ENCODE measurements at places on chromosomes 12 and 14. TPM values are rescaled to one million over a fixed set of nuclear protein-coding genes. Genes with fewer than 3 reads are reported as not detected.
A peak's percentile ranks its signal among the peaks of the same experiment; 100 is the strongest.

- H3K4me1 ChIP-seq = no peaks in the 10 kb centered on the region
- no peak overlapping the region for H3K4me3 ChIP-seq
- no peak overlapping the region for H3K27ac ChIP-seq
- peaks cover 4% of the 10 kb centered on the region for H3K36me3 ChIP-seq
Measured at GRCh38 chr12:91627225-91627624, 444.6 kb upstream of the DCN start.

GRCh38 chr12:70451528-70451927 lies 85.4 kb downstream of the KCNMB4 start:
- DNase-seq = no peak
- H3K27ac ChIP-seq = no peak overlapping the region
- H3K4me3 ChIP-seq = no peak overlapping the region
- no peaks in the 10 kb centered on the region for H3K4me1 ChIP-seq
- H3K36me3 ChIP-seq = no peaks in the 10 kb centered on the region
- no peaks in the 10 kb centered on the region for H3K27me3 ChIP-seq

OR6C2 gene
- not detected for total RNA-seq

GRCh38 chr12:80313209-80313608 lies 130.8 kb upstream of the PTPRQ start:
- peaks cover 2% of the 10 kb centered on the region for H3K27me3 ChIP-seq
- H3K36me3 ChIP-seq = no peaks in the 10 kb centered on the region

DNA sequence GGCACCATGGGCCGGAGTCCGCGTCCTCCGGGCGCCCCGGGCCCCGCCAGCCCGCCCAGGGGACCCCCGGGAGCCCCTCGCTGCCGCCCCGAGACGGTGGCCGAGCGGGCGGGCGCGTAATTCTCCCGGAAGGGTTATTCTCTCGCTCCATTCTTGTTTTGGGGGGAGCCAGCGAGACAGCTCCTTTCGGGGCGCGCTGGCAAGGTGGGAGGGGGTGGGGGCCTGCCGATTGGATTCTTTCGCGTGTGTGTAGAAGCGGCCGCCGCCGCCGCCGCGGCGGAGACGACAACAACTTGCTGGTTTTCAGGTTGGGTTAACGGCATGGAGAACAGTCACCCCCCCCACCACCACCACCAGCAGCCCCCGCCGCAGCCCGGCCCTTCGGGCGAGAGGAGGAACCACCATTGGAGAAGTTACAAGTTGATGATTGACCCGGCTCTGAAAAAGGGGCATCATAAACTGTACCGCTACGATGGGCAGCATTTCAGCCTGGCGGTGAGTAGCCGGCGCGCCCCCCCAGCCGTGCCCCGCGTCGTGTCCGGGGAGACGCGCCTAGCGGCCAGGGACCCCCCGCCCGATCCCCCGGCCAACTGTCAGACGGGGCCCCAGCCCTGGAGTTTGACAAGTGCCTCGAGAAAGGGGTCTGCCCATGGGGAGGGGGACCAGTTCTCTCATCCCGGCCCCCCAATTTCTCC lies 755 bp downstream of the SETD1B start:
- H3K36me3 ChIP-seq = peaks cover 26% of the 10 kb centered on the region
- DNase-seq = no peak
- H3K4me1 ChIP-seq = peaks cover 19% of the 10 kb centered on the region

TSHR gene
- total RNA-seq = 0.39 TPM

WNT5B gene
- not detected for total RNA-seq

- no peak overlapping the region for H3K4me3 ChIP-seq
- H3K27ac ChIP-seq = no peak overlapping the region
- no peaks in the 10 kb centered on the region for H3K4me1 ChIP-seq
- peaks cover 7% of the 10 kb centered on the region for H3K27me3 ChIP-seq
- no peaks in the 10 kb centered on the region for H3K36me3 ChIP-seq
Measured at GRCh38 chr12:30911207-30911606, 15.3 kb upstream of the TSPAN11 start.

GRCh38 chr14:65487783-65488494 lies 75.4 kb downstream of the FUT8 start:
- peak overlapping the region; percentile 19 for H3K27ac ChIP-seq
- H3K36me3 ChIP-seq = peaks cover 44% of the 10 kb centered on the region
- no peak for DNase-seq
- H3K4me1 ChIP-seq = peaks cover 26% of the 10 kb centered on the region
- H3K4me3 ChIP-seq = no peak overlapping the region
- H3K27me3 ChIP-seq = no peaks in the 10 kb centered on the region

- H3K27me3 ChIP-seq = no peaks in the 10 kb centered on the region
- H3K27ac ChIP-seq = no peak overlapping the region
- H3K36me3 ChIP-seq = no peaks in the 10 kb centered on the region
- H3K4me3 ChIP-seq = no peak overlapping the region
Measured at GRCh38 chr12:20487519-20487918, 119.2 kb downstream of the PDE3A start.

RTL1 gene
- total RNA-seq = not detected

DNA sequence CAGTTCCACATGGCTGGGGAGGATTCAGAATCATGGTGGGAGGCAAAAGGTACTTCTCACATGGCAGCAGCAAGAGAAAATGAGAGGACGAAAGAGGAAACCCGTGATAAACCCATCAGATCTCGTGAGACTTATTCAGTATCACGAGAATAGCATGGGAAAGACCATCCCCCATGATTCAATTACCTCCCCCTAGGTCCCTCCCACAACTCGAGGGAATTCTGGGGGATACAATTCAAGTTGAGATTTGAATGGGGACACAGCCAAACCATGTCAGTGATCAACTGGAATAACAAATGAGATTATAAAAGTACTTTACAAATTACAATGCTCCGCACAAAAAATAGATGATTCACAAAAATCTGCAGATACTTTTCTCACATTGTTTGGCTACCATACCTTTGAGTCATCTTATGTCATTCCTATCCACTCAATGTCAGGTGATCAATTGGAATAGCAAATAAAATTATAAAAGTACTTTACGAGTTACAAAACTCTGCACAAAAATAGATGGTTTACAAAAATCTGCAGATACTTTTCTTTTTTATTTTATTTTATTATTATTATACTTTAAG lies 338.9 kb downstream of the C12orf50 start:
- no peaks in the 10 kb centered on the region for H3K27me3 ChIP-seq
- no peaks in the 10 kb centered on the region for H3K4me1 ChIP-seq
- no peak overlapping the region for H3K4me3 ChIP-seq
- DNase-seq = no peak
- H3K27ac ChIP-seq = no peak overlapping the region

C12orf42 gene
- 5.4 TPM for total RNA-seq

TAS2R9 gene
- not detected for total RNA-seq

DNA sequence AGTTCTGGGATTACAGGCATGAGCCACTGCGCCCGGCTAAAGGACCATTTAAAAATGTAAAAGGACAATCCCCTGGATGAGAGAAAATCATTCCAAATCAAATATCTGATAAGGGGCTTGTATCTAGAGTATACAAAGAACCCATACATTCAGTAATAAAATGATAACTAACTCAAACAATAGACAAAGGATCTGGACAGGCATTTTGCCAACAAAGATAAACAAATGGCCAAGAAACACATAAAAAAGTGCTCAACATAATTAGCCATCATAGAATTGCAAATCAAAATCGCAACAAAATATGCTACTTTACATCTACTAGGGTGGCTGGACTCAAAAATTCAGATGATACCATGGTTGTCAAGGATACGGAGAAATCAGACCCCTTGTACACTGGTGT lies 8.5 kb upstream of the BICD1 start:
- H3K4me1 ChIP-seq = no peaks in the 10 kb centered on the region
- H3K27ac ChIP-seq = no peak overlapping the region
- H3K4me3 ChIP-seq = no peak overlapping the region
- DNase-seq = no peak
- H3K27me3 ChIP-seq = no peaks in the 10 kb centered on the region
- H3K36me3 ChIP-seq = no peaks in the 10 kb centered on the region

- peak overlapping the region; percentile 96 for H3K27ac ChIP-seq
- peak overlapping the region; percentile 77 for H3K4me3 ChIP-seq
- peaks cover 40% of the 10 kb centered on the region for H3K4me1 ChIP-seq
- peaks cover 35% of the 10 kb centered on the region for H3K36me3 ChIP-seq
- no peaks in the 10 kb centered on the region for H3K27me3 ChIP-seq
- DNase-seq = peak; percentile 54
Measured at GRCh38 chr12:46523863-46524770, 151.5 kb upstream of the SLC38A2 start.

EFS gene
- total RNA-seq = not detected

BHLHE41 gene
- total RNA-seq = 0.36 TPM

All from activated naive CD8-positive, alpha-beta T cell treated with anti-CD3 and anti-CD28 coated beads, Interleukin-2, amount 10 ng/mL, durations not matched to agents 7 days and 5 days (primary cell).